Natural killer cell (primary cell): ENCODE measurements at places on chromosomes 3 and 15. TPM values are rescaled to one million over a fixed set of nuclear protein-coding genes. Genes with fewer than 3 reads are reported as not detected.

GRCh38 chr15:88872106-88872505, 23.2 kb downstream of the HAPLN3 start:
- no peak for DNase-seq

GRCh38 chr3:158863247-158863646, 61.4 kb downstream of the MFSD1 start:
- no peak for DNase-seq

- no peak for DNase-seq
Observed at GRCh38 chr3:30004481-30004880, 601.9 kb upstream of the TGFBR2 start.

- DNase-seq: no peak
Observed at GRCh38 chr3:24830230-24831152, 335.8 kb upstream of the THRB start.

DNA sequence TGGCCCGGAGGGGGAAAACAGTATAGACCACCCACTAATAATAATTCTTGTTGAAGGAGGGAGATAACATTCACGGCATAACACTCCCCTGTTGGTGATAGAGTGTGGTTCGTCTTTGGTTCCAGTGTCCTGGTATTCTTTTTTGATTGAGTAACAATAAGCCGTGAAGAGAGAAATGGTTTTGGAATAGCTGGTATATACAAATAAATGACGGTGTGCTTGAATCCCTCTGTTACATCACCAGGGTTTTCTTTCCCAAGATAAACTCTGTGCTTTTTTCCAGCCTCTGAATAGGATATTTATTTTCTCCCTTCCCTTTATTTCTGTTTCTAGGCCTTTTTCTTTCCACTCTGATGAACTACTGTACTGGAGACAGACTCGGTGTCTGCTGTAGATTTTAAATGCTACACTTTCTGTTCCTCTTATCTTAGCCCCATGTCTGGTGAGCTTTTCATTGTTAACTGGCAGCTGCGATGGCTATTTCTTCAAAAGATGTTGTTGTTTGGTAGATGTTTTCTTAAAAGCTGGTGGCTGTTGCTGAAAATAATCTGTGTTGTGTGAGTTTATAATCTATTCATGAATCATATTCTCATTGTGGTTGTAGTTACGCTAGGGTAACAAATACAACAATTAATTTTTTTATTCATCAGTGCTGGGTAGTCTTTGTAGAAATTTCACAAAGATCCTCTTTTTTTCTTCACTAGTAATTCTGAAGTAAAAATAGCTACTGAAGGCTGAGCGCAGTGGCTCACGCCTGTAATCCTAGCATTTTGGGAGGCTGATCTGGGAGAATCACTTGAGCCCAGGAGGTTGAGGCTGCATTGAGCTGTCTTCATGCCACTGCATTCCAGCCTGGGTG, 15.5 kb upstream of the SCAANT1 start:
- DNase-seq: no peak

DNA sequence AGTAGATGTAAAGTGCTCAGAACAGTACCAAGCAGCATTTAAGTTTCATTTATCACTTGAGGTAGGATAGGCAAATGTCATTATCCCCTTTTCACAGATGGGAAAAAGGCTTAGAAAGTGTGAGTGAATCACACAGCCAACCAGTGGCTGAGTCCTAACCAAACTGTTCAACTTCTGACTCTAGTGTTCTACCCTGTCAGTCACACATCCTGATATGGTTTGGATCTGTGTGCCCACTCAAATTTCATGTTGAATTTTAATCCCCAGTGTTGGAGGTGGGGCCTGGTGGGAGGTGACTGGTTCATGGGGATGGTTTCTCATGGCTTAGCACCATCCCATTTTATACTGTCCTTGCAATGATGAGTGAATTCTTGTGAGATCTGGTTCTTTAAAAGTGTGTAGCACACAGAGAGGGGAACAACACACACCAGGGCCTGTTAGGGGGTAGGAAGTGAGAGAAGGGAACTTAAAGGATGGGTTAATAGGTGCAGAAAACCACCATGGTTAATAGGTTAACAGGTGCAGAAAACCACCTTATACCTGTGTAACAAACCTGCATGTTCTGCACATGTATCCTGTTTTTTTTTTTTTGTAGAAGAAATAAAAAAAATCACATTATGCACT, 304.7 kb downstream of the SUCLG2 start:
- no peak for DNase-seq

DNA sequence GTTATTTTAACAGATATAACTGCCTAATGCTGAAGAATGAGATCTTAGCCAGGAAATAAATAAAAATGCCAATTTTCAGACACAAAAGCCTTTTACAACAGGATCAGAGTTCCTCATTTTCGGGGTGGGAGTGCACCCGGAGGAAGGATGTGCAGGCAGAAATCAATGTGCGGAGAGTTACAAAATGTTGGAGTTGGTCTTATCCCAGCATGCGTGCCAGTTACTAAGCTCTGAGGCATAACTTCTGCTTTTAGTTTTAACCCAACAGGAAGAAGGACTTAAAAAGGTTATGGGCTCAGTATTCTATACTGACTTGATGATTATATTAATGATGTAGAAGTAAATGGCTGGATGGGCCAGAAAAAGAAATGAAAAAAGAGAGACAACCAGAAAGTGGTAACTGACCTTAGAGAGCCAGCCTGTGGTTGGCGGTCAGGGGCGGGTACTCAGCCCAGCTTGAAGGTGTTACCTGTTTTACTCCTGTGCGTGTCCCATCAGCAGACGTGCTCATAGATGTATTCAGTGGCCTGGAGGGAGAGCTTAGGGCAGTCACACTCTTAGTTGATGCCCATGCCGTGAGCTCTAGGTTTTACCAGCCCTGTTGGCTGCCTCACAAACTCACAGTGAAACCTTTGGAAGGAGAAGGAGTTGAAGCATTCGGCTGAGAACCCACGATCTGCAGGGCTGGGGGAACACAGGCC, 164.7 kb downstream of the SV2B start:
- DNase-seq: no peak

DNA sequence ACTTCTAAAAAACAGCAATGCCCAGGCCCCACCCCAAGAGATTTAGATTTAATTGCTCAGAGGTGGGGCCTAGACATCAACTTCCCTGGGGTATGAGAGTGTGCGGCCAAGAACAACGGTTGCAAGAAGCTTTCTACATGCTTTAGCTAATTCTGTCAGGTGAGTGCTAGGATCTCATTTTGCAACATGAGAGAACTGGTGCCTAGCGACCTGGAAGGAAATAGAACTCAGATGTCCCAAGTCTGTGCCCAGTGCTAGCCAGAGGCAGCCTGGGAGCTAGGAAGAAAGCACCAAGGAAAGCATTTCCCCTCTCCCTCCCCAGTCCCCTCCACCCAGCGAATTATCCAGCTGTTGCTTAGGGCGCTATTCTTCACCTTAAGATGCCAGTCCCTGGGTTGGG, 22.9 kb upstream of the HRH1 start:
- DNase-seq: no peak

DNA sequence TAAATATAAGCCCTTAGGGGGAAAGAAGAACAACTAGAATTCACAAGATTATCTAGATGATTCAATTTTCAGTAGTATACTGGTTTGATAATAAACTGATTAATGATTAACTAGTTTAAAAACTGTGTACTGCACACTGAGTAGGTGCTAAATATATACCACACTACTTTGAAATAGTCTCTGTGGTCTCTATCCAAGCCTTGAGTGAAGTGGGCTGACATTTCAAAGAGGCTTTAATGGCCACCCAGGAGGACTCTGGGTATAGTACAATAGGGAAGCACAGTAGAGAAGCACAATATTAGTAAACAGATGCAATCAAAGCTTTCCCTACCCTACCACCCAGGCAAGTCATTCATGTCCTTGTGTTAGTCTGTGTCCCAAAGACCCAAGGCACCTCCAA, 46.7 kb downstream of the FILIP1L start:
- DNase-seq: no peak

GRCh38 chr3:155070316-155070715, 9.8 kb upstream of the MME start:
- DNase-seq: no peak

GRCh38 chr3:22175947-22176346, 424.9 kb upstream of the ZNF385D start:
- no peak for DNase-seq

GRCh38 chr3:73433079-73433478, 191.7 kb downstream of the PDZRN3 start:
- DNase-seq: no peak

DNA sequence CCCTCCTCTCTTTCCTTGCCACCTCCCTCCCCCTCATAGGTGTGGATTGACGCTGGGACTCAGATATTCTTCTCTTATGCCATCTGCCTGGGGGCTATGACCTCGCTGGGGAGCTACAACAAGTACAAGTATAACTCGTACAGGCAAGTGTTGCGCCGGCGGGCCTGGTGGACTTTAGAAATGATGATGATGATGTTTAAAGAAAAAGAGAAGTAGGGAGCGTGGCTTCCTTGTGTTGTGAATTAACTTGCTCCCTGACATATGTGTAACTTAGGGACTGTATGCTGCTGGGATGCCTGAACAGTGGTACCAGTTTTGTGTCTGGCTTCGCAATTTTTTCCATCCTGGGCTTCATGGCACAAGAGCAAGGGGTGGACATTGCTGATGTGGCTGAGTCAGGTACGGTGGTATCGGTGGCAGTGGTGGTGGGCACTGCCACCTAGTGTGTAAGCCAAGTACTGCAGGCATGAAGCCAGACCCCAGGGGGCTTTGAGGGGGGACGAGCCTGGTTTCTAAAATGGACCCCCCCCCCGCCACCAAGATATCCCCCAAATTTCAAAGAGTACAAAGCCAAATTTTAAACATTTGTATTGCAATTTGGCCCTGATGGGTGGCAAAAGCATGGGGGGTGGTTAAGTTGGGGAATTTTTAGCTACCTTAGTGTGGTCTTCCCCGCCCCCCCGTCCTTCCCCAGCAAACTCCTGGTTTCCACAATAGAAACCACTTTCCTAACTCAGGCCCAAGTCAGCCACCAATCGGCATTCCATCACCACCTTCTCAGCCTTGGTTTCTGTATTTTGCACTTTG, 65.6 kb downstream of the SLC6A6 start:
- DNase-seq: peak; percentile 74

- DNase-seq: no peak
Observed at GRCh38 chr15:59369597-59369996, 3.1 kb downstream of the MYO1E start.

- DNase-seq: no peak
Observed at GRCh38 chr3:111851511-111851954, 7.5 kb upstream of the PHLDB2 start.

GRCh38 chr15:52379395-52380106, 83.9 kb upstream of the MYO5C start:
- DNase-seq: no peak

DNA sequence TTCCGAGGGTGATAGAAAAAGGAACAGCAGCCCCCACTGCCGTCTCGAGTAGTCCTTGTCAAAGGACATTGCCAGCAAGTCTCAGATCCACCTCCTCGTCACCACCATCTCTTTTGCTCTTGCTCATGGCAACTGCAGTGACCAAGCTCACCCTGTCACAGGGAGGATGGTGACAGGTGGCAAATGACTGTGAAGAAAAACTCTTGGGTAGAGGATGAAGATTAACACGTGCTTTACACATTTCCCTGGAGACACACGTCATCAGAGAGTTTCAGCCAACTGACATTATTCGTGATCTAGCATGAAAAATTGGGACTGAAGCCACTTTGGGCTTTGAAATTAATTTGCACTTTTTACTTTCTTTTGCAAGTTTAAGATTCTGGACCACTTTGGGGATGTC, 174.3 kb downstream of the EBLN2 start:
- no peak for DNase-seq

GRCh38 chr15:33013827-33014445, 180.6 kb downstream of the FMN1 start:
- DNase-seq: no peak

GRCh38 chr15:31483053-31483985, 156.7 kb downstream of the KLF13 start:
- peak; percentile 40 for DNase-seq

DNA sequence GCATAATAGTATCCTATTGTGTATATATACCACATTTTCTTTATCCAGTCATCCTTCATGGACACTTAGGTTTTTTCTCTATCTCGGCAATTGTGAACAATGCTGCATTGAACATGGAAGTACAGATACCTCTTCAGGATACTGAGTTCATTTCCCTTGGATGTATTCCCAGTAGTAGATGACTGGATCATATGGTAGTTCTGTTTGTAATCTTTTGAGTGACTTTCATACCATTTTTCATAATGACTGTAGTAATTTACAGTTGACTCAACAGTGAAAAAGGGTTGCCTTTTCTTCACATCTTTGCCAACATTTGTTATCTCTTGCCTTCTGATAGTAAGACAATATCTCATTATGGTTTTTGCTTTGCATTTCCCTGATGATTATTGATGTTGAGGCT, 21.8 kb downstream of the MYH15 start:
- no peak for DNase-seq

- no peak for DNase-seq
Observed at GRCh38 chr3:16801223-16801622, 83.5 kb upstream of the PLCL2 start.

- DNase-seq: no peak
Observed at GRCh38 chr3:136518102-136518501, 234.1 kb downstream of the STAG1 start.

GRCh38 chr3:153970741-153971347, 150.3 kb upstream of the ARHGEF26 start:
- no peak for DNase-seq

- no peak for DNase-seq
Observed at GRCh38 chr3:190381441-190381840, 6.5 kb upstream of the CLDN16 start.

GRCh38 chr15:50065279-50065678, 53.8 kb downstream of the ATP8B4 start:
- DNase-seq: no peak

The ANKUB1 gene
- total RNA-seq: not detected

The ZNF502 gene
- total RNA-seq: 7.0 TPM

The CACNA2D3 gene
- not detected for total RNA-seq

The PPCDC gene
- total RNA-seq: 27.0 TPM

The BMF gene
- total RNA-seq: 9.8 TPM

The GOLGA6L10 gene
- 1.2 TPM for total RNA-seq

The RIOX2 gene
- 8.7 TPM for total RNA-seq

The GPR156 gene
- total RNA-seq: 0.75 TPM

The KCTD6 gene
- 4.5 TPM for total RNA-seq

The GOLGA6L9 gene
- total RNA-seq: 4.3 TPM

The CPN2 gene
- total RNA-seq: not detected

The CGNL1 gene
- total RNA-seq: not detected

The ACP3 gene
- 2.1 TPM for total RNA-seq

The ESYT3 gene
- not detected for total RNA-seq

The BOC gene
- total RNA-seq: not detected

The KNG1 gene
- not detected for total RNA-seq

The MESP1 gene
- 2.5 TPM for total RNA-seq

The SSR3 gene
- 75.1 TPM for total RNA-seq
